HAP-1 (cell line): ENCODE measurements at places on chromosomes 3 and 15.

- no peak for DNase-seq
Observed at GRCh38 chr3:81580355-81580754, 181.1 kb downstream of the GBE1 start.

- DNase-seq, result no peak
Observed at GRCh38 chr3:194631696-194632095, 1.5 kb downstream of the TMEM44 start.

DNA sequence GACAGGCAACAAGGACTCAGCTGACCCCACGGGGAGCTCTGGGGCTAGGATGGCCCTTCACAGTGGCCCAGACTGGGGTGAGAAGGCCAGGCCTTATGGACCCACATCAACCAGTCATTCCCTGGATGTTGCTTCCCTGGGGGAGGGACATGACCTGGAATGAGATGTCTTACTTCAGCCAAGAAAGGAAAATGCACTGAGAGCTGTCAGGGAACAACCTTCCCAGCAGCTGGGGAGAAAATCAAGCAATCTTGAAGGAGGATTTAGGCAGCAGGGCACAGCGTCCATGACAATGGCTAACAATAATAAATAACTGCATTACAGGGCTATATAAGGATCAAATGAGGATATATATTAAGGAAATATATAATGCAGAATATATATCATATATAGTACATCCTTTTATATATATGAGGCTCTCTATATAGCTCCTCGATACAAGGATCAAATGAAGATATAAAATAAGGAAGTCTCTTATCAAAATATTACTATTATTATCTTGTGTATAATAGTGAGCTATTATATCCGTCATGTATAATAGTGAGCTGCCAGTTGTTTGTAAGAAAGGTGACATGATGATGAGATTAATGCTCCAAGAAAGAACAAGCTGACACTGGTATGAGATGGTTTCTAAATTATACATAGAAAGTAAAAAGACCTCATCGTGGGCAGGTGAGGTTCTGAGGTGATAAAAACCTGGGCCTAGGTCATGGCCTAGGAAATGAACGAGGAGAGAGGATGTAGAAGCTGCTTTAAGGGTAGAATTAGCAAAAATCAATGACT lies 117.8 kb upstream of the LIPC start:
- DNase-seq, result no peak

DNA sequence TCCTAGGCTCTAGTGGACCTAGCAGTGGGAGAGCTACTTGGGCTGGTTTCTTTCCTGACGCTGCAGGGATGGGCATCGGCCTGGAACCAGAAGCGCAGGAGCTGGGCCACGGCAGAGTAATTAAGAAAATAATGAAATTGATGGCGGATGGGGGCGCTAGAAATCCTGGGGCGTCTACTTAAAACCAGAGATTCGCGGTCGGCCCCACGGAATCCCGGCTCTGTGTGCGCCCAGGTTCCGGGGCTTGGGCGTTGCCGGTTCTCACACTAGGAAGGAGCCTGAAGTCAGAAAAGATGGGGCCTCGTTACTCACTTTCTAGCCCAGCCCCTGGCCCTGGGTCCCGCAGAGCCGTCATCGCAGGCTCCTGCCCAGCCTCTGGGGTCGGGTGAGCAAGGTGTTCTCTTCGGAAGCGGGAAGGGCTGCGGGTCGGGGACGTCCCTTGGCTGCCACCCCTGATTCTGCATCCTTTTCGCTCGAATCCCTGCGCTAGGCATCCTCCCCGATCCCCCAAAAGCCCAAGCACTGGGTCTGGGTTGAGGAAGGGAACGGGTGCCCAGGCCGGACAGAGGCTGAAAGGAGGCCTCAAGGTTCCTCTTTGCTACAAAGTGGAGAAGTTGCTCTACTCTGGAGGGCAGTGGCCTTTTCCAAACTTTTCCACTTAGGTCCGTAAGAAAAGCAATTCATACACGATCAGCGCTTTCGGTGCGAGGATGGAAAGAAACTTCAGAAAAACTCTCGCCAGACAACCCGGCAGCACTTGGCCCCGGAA lies 6.1 kb downstream of the SOX14 start:
- DNase-seq, result no peak

DNA sequence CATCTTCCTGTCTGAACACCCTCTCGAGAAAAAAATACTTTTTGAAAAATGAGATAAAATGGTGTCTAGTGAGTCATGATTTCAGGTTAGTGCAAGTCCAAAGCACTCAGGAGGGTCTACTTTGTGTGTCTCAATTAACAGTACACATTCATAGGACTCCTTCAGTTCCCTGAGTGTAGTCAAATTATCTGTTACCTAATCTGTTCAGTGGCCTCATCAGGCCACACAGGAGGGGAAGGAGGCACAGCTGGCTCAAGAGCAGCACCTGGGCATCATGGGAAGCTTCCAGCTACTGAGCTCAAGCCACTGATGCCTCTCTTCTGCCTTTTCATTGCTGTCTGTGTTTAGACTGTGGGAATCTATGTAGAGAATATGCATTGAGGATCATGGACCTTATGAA lies 341.4 kb upstream of the SGO1 start:
- no peak for DNase-seq

GRCh38 chr3:143998266-143998665 lies 26.6 kb downstream of the DIPK2A start:
- DNase-seq, result no peak

- DNase-seq, result no peak
Observed at GRCh38 chr3:40044487-40044886, 235.1 kb downstream of the MYRIP start.

DNA sequence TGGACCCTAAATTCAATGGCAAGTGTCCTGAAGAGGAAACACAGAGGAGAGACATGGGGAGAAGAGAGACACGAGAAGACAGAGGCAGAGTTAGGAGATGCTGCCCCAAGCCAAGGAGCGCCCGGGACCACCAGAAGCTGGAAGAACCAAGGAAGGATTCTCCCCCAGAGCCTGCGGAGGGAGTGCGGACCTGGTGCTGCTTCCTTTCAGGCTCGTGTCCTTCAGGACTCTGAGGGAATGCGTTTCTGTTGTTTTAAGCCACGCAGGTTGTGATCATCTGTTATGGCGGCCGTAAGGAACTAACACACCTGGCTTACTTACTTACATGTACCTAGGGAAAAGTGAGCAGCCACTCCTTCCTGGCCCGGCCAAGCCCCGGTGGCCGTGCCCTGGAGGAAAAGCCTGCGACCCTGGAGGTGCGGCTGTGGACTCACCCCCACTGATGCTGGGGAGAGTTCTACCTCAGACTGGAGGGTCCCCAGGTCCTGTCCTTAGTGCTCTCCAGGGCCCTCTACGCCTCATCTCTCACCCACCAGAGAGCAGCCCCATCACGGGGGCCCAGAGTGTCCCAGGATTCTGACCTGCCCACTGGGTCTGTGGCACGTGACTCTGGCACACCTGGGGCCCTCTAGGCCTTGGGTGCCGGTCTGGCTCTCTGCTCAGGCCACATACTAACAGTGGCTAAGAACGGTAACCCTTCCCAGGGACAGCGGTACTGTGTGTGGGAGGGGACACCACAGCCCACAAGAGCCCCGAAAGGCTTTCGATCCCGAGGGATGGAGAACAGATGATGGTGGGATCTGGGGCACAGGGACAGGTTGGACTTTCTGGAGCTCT lies 61.8 kb downstream of the ITGA11 start:
- DNase-seq, result no peak

DNA sequence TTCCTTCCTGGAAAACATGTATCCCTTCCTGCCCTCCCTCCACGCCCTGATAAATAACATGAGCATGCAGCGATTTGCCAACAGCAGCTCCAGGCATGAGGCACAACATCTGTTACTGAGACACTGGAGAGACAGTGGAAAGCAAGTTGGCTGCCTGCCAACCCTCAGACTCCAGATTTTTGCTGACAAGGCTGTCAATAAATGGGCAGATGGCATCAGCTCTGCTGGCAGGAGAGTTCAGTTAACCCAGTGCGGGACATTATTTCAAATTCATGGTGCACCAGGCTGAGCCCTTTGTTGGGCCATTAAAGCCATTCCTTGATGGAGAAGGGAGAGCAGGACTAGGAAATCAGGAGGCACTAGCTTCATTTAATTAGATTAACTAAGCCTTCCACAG lies 293.3 kb downstream of the MEX3B start:
- peak; percentile 27 for DNase-seq

GRCh38 chr15:69686626-69687025 lies 234.0 kb downstream of the RPLP1 start:
- DNase-seq, result no peak

- no peak for DNase-seq
Observed at GRCh38 chr3:20060974-20061685, 20.9 kb downstream of the KAT2B start.

GRCh38 chr3:63179862-63180522 lies 98.1 kb upstream of the SYNPR start:
- no peak for DNase-seq

DNA sequence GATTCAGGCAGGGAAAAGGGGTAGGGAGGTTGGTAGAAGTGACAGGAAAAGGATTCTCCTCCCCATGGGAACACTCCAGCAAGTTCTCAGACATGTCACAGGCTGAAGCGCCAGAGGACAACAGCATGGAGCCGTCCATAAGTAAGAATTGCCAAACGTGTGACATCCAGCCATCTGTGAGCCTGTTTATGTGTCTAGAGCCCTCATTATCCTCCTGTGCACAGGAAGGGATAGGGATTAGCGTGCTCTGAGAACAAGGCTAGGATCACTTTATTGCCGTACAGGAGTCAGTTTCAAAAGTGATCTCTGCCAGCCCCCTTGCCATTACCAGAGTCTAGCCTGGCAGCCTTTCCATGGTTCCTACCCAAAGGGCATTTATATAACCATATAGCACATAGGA lies 549.5 kb downstream of the NTRK3 start:
- no peak for DNase-seq

DNA sequence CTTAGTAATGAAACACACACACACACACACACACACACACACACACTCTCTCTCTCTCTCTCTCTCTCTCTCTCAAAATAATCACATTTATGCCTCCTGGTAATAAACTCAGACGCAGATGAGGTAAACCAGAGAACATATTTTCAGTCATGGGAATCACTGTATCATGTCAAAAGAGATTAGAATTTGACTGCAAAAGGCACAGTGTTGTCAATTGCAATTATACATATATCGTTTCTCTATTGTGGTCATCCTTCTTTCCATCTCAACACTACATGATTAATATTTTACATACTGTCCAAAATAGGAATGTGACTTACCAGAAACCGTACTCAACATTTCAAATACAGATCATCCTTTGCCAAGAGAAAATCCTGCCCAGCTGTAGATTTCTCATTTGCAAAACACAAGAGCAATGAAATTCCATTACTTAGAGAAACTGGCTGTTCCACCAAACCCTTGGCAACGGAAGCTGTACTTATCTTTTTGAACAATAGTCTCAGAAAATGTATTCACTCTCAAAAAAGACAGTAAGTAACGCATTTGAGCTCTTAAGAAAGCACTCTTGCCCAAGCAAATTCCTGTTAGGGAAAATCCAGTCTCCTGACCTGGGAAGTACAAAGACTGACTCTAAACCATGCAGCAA lies 24.3 kb downstream of the PDZRN3 start:
- peak; percentile 97 for DNase-seq

DNA sequence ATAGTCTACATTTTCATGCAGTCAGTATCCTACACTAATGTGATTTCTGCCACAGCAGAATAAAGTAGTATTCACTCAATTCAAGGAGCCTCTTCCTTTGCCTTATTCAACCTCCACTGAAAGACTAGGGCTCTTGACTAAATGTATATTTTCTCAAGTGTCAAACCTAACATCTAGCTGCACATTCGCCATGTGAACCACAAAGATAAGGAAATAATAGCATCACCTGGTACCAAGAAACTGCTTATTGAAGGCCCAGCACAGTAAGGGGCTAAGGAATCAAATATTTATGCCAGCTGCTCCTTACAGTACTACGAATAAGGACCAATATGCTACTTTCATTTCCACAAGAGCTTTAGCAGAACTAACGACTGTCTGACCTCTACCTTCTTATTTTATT lies 1.3 kb downstream of the SRP14 start:
- DNase-seq, result no peak

GRCh38 chr3:195240171-195240701 lies 30.7 kb downstream of the XXYLT1 start:
- no peak for DNase-seq

- no peak for DNase-seq
Observed at GRCh38 chr15:101288905-101289513, 6.0 kb downstream of the SNRPA1 start.

DNA sequence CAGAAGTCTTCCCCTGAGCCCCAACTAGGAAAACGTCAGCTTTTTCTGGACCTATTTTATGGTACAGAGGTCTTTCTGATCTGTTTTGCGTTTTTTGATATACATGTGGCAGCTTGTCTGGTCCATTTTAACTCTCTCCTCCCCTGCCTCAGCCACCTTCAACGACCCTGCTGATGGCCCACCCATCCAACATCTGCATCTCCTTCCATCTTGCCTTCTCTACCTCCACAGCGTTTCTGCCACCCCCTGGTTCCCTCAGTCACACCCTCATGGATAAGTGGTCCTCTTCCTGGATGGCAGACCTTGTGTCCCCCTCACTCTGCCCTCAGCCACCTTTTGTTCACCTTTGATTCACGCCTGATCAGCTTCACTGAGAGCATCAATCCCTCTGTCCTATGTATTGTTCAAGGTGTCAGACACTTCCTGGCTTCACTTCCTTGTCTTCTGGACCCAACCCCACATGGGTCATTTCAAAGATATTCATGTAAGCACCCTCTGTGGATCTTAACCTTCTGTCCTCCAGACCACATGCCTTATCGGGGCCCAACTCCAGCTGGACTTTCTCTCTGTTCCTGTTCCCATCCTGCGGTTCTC lies 13.5 kb downstream of the AHSG start:
- DNase-seq, result no peak

DNA sequence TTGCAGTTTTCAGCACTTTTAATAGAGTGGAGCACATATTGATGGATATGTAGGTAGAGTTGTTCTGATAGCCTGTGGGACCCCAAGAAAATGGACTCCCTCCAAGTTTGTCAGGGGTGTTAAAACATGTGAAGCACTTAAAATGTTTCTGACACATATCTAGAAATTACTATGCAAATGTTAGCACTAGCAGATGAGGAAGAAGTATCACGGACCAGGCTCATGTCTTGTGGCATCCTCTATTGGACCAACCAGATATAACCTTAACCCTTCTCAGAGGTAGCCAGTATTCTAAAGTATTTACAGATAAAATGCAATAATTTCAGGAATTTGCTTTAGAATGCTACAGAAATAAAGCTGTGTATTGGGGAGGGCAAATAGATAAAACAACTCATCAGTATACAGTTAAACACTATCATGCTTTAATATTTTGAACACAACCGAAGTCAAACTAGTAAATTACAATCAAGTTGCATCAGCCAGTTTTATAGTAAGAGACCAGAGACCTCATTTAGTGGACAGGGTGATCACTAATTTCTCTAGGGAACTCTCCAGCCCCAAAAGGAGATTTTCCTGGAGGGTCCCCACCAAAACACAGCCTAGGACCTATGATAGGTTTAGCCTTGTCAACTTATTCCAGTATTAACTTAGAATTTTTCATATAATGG lies 57.2 kb upstream of the FBN1 start:
- no peak for DNase-seq
